ENCODE measurements at places on chromosomes 3 and 15.
A peak's percentile ranks its signal among the peaks of the same experiment; 100 is the strongest.

GRCh38 chr15:30859091-30859874, 44.4 kb upstream of the FAN1 start:
- DNase-seq, result no peak

DNA sequence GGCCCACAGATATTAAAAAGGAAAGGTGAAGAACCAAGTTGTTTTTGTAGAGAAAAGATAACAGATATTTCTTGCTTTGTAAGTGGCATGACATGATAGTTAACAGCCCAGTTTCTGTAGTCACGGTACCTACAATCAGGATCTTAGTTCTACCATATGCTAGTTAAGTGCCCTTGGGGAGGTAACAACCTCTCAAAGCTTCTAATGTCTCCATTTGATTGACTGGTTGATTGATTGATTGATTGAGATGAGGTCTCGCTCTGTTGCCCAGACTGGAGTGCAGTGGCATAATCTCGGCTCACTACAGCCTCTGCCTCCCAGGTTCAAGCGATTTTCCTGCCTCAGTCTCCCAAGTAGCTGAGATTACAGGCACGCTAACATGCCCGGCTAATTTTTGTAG, 28.5 kb downstream of the SENP5 start:
- no peak for DNase-seq

DNA sequence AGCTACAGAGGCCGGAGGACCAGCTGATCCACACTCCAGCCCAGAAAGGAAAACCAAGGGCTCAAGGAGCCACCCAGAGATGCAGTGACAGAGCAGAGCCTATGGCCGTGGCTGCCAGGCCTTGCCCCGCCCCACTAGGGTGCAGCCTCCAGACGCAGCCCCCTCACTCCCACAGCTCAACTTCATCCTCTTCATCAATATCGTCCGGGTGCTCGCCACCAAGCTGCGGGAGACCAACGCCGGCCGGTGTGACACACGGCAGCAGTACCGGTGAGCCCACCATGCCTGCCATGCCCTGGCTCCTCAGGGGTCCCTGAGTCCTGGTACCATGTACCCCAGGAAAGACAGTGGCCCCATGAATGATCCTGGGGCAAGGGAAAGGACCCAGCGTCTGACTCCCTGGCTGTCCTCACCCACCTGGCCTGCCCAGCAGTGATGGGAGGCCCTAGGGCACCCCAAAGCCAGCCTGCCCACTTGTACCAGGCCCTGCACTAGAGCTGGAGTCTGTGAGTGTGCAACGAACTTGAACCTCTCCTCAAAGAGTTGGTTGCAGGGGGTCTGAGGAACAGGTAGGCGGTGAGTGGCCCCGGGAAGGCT, 24.2 kb downstream of the PTH1R start:
- no peak for DNase-seq

DNA sequence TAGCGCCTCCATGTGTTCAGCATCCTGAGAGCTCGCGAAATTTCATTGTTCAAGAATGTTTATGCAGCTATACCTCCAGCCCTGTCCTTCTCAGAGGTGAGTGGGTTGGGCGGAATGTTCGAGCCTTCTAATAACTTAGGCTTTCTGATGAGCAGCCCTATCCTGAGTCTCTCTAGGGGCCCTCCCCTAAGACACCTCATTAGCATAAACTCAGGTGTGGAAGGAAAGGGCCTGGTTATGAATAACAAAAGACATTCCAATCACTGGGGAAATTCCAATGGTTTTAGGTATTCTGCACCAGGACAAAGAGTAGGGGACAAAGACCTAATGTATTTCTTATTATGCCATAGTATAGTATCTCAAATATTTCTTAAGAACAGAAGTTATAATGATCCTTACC, 138.1 kb upstream of the PDZRN3 start:
- no peak for DNase-seq

- no peak for DNase-seq
Measured at GRCh38 chr15:96334705-96335410, 4.4 kb downstream of the NR2F2 start.

DNA sequence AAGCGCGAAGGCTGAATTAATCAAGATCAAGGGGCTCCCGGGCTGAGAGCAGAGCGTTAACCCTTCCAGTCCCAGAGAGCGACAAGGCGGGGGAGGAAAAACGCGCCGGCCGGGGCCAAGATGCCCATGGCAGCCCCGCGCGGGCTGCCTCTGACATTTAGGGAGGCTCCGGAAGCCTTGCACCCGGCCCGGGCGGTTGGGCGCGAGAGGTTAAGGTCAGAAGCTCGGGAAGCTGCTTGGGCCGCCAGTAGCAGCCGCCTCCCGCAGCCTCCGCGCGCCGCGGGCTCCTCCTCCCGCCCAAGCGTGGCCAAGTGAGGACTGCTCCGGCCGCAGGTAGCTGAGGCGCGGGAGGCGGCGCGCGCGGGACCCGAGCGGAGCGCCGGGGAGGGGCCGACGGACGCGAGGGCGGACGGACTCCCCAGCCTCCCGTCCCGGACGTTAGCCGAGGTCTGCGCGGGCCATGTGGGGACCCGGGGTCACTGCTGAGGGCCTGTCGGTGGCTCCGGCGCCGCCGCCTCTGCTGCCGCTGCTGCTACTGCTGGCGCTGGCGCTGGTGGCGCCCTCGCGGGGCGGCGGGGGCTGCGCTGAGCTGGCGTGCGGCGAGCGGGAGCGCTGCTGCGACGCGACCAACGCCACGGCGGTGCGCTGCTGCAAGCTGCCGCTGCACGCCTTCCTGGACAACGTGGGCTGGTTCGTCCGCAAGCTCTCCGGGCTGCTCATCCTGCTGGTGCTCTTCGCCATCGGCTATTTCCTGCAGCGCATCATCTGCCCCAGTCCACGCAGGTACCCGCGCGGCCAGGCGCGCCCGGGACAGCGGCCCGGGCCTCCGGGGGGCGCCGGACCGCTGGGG, at the start of gene C3orf80:
Gene C3orf80 (plus strand): TSS at position 247 of the 850 bp plus-strand sequence. CDS start 214 bp downstream, at position 461.
- peak; percentile 79 for DNase-seq

DNA sequence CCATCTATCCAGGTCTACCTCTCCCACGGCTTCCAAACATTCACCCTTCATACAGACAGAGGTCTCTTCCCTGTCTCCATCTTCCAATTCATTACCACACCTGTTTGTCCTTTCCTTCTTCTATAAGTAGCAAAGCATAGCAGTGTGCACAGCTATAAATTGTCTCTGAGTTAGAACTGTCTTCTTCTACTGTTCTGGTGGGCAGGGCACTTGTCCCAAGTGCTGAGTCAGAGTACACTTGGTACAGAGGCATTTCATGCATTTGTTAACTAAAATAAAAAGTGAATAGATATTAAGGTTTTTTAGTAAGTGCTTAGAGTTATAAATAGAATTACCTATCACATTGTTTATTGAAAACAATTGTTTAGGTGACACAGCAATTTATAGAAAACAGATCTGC, 150.1 kb upstream of the CCDC54 start:
- DNase-seq, result no peak

GRCh38 chr3:154522036-154522602, 92.1 kb upstream of the GPR149 start:
- no peak for DNase-seq

DNA sequence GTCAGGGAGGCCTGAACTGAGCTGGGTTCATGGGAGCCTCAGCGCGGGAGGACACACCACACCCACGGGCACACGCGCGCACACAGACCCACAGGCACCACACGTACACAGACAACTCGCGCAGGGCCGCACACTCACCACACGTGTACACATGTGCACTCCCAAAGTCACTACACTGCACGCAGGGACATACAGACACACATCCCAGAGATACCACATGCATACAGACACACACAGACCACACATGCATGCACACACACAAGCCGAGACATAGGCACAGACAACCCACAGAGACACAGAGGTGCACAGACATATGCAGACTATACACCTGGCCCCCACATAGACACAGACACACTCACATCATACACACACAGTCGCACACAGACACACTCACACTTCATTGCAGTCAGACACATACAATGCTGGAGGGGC, 1.1 kb upstream of the MGLL start:
- DNase-seq, result no peak

DNA sequence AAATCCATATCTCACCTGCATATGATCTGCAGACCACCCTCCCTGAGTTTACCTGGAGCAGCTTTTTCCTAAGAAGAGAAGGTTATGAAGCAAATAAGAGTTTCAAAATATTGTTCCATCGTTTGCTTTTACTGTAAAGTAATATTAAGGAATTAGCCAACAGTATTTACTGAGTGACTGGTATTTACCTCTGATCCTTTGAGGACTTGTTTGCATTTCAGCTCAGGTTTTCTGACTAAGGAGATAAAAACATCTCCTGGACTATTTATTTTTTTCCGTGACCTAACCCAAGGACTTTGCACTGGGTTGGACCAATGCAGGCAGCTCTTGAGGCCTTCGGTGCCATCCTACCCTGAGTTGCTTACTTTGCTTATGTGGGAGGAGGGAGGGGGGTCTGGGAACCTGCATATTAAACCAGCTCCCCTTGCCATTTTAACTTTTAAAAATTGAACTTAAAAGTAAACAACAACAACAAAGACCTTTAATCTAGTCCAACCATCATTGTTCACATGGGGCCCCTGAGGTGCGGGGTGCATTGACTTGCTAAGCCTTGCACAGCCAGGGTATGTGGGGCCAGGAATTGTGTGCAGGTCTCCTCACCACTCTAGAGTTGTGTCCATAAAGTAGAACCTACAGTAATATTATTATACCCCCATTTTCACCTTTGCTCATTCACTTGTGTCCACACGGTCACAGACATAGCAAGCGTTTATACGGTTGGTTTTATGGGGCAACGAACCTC, 39.3 kb downstream of the TRAK1 start:
- no peak for DNase-seq

- DNase-seq, result no peak
Measured at GRCh38 chr3:172690936-172691335, 19.9 kb downstream of the NCEH1 start.

DNA sequence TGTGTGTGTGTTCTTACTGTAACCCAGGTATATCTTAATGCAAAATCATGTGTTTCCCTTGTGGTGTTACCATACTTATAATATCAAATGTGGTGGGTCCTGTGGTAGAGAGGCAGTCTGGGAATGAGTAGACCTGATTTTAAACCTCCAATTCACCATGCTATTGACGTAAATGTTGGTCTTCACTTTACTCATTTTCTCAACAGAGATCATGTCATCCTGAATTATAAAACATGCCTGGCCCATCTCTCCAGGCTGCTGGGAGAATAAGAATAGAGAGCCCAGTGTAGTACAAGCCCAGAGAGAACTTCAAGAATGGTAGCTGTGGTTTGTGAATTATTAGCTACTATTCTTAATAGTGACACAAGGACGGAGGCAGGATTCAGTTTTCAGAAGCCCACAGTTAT, 88.1 kb downstream of the MBNL1 start:
- no peak for DNase-seq

DNA sequence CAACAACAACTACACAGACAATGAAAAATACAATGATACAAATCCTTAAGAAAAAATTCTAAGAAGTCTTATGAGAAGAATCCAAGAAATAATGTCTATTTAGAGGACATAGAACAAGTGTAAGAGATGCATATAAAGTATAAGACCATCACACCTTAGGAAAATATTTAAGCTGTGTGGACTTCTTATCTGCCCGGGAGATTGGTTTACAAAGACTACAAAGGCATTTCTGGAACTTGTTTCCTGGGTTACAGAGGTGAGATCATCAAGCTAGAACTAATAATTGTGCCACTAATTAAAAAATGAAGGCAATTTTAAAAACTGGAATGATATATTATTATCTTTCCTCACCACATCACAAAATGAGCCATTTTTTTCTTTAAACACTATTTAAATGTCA, 507.1 kb downstream of the GRM7 start:
- DNase-seq, result no peak

- no peak for DNase-seq
Measured at GRCh38 chr3:124263168-124263567, 271.2 kb upstream of the ROPN1 start.

DNA sequence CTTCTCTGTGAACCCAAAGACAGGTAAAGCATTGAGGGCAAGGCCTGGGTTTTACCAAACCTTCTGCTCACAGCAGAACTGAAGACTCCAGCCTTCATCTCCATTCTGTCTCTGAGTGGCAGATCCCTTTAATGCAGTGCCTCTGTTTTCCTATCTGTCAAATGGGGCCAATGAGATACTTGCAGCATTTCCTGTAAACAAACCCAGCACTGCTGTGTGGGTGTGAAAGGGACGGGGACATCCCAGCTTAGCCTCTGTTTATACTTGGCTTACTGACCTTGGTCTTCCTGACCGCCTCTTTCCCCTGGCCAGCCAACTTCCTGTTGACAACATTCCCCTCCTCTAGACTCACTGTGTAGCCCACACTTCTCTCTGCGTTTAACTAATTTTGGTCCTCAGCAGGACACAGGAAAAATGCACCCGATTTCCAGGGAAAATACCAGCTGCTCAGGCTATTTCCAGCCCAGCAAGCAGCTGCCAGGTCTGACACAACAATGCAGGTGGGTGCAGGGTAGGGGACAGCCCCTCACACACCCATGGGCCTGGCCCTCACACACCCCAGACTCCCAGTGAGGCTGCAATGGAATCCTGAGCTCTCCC, 105.9 kb upstream of the HERC1 start:
- DNase-seq, result no peak

GRCh38 chr15:56783156-56783856, 50.0 kb upstream of the ZNF280D start:
- DNase-seq, result no peak

DNA sequence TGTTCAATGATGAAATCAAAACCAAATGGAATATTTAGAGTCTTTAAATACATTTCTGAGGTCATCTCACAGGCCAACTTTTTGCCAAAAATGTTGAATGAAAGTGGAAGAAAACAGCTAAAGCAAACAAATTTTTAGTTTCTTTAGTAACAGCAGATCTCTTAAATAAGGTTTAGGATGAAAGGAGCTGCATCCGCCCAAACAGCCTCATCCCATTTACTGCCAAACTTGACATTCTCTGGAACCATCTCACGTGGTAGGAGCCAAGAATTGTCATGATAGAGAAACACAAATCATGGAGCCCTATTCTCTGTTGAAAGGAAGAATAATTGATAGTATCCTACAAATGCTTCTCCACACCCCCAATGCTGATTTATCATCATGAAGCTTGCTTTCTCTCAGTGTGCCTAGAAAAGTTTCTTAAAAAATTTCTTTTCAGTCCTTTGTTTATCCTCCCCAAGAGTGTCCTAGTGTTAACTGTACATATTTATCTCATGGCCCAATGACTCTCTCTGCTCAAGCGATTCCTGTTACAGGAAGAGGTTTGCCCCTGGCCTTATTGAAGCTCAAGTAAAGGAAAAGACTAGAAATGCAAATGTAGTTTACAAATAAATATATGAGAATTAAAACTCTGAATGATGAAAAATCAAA, 23.4 kb downstream of the SLC9A9 start:
- DNase-seq, result no peak

DNA sequence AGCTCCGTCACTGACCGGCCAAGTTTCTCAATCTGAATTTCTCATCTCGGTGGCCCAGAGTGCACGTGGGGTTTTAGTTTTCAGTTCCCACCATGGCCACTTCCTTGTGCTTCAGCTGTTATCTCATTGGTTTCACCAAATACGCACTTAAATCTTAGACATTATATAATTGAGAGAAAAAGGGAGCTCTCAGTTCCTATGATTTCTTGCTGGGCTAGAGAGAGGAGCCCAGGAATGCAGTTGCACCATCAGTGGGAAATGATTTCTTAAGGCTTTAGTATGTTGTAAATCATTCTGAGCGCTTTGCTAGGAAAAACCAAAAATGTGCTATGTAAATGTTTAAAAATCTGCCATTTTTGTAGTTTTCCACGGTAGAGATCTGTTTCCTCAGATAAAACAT, 53.2 kb downstream of the OXNAD1 start:
- DNase-seq, result no peak

- DNase-seq, result no peak
Measured at GRCh38 chr3:152348436-152349177, 79.9 kb downstream of the MBNL1 start.
